ENCODE measurements at places on chromosomes 5 and 9.

- DNase-seq, result no peak
Observed at GRCh38 chr5:126552614-126553013, 42.4 kb downstream of the ALDH7A1 start.

DNA sequence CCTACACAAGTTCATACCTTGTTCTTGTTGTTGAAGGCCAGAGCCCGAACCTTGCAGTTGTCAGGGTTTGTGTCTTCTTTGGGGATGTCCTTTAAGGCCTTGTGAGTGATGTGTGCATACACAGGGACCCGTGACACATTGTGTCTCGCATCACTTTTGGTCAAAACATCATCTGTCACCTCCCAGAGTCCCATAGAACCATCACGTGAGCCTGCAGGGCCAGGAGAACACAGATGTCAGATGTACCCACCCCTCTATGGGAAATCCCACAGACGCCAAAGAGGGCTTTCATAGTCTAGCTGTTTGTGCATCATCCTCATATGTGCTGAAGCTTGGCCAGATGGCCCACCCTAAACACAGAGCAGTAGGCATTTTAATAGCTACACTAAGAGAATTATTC, 28.2 kb downstream of the DCAF12 start:
- no peak for DNase-seq

DNA sequence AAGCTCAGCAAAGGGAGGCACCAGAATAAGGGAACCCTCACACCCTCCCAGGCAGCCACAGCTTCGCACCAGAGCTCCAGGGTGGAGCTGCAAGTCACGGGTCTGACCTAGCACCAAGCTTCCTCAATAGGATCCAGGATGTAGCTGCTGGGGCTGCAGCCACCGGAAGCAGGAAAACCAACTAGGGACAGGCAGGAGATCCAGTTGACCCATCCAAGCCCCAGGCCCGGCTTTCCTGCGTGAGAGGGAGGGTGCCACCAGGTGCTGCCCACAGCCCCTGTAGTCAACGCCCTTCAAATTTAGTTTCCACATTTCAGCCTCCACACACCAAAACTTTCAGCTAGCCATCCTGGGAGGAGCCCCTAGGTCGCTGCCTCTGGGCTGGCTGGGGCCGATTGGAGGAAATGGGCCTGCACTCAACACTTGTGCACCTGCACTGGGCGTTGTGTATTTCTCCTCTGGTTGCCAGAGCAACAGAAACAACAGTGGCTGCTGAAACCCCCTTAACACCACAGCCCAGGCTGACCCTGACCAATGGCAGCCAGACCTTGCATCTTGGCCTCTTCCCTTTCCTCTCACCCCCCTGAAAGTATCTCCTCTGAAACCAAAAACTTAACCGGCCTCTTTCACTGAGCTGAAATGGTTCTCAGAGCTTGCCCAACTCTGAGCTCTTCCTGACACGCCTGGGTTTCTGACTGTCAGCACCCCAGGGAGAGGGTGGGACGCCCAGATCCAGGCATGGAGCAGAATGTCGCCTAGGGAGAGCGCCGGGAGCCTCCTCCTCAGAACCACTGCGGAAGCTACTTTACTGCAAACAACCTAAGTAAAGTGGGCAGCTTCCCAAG, 226.5 kb upstream of the MAP3K1 start:
- DNase-seq, result no peak

- DNase-seq, result peak; percentile 84
Observed at GRCh38 chr9:108478431-108479332, 377.1 kb downstream of the ACTL7B start.

DNA sequence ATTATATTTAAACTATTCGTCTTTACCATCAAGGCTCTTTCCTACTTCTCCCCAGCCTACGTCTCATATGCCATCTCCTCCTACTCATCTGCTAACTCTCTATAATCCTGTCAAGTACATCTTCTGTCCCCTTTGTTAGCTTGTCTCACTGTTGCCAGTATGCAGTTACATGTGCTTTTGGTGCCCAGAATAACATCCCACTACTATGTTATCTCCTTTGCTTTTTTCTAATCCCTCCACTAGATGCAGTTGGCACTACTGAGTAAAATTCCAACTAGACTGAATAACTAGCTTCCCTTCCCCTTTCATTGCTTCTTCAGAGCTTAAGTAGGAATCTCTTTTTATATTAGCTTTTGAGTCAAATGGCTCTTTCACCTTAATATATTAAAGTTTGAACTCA, 3.0 kb upstream of the ARRDC3 start:
- no peak for DNase-seq

DNA sequence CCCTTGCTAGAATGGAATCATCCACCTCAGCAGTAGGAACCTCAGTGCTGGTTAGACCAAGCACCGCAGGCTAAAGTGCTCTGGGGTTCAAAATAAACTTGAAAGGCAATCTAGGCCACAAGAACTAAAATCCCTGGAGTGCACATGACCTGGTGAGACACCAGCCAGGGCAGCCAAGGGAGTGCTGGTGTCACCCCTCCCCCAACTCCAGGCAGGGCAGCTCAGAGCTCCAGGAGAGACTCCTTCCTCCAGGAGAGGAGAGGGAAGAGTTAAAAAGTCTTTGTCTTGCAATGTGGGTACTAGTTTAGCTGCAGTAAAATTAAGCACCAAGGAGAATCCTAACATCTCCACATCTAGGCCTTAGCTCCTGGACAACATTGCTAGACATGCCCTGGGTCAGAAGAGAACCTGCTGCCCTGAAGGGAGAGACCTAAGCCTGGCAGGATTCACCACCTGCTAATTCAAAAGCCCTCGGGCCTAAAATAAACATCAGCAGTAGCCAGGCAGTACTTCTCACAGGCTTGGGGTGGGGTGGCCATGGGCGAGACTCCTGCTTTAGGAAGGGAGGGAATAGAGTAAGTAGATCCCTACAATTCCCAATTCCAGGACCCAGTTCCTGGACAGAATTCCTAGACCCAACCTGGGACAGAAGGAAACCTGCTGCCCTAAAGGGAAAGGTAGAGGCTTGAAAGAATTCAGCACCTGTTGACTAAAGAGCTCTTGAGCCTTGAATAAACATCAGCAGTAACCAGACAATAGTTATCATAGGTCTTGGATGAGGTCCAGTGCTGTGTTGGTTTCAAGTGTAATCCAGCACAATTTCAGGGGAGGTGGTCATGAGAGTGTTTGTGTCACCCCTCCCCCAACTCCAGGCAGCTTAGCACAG, 25.8 kb downstream of the UGT3A2 start:
- DNase-seq, result no peak

All from GM04504 (cell line).